Amniotic stem cell (primary cell): ENCODE measurements at places on chromosomes 13 and 19.
A peak's percentile ranks its signal among the peaks of the same experiment; 100 is the strongest.

- no peak for DNase-seq
These were observed 4.7 kb downstream of the IL17D start for GRCh38 chr13:20708216-20708615.

DNA sequence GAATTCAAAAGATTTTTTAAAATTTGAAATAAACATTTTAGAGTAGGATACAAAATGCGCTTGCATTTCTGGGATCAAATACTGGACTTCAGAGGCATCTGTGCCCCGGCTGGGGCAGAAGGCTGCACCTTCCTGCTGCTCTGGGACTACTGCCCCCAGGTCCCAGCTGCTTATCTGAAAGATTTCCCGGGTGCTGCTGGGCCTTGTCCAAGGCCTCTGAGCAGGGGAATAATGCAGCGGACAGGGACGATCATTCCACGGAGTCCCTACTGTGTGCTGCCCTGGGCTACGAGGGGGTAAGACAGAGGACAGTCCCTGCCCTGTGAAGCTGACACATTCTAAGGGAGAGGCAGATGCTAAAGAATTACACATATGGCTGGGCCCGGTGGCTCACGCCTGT is 33.1 kb upstream of the NCCRP1 start:
- DNase-seq: no peak

DNA sequence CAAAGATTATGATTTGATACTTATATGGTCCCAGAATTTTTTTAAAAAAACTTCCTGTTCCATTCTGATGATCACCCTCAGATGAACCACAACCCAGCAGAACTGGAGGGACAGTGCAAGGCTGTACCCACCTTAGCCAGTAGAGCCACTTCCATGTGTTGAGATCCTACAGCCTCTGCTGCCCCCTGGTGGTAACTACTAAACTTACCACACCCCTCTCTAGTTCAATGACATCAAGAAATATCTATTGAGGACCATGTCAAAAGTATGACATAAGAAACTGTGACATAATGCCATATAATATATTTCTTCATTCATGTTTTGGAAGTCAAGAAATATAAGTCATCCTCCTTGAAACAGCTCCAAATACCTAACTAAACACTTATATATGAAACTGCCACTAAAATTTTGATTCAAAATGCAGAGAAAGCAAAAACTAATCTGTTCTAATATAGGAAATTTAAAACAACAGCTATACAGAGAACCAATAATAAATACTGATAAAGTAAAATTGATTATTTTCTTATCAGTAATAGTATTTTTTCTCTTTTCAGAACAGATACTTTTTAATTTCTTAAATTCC is 412.6 kb downstream of the KCTD12 start:
- DNase-seq: peak; percentile 68

GRCh38 chr13:112690283-112690929 is 568 bp downstream of the ATP11A start:
- DNase-seq: no peak

DNA sequence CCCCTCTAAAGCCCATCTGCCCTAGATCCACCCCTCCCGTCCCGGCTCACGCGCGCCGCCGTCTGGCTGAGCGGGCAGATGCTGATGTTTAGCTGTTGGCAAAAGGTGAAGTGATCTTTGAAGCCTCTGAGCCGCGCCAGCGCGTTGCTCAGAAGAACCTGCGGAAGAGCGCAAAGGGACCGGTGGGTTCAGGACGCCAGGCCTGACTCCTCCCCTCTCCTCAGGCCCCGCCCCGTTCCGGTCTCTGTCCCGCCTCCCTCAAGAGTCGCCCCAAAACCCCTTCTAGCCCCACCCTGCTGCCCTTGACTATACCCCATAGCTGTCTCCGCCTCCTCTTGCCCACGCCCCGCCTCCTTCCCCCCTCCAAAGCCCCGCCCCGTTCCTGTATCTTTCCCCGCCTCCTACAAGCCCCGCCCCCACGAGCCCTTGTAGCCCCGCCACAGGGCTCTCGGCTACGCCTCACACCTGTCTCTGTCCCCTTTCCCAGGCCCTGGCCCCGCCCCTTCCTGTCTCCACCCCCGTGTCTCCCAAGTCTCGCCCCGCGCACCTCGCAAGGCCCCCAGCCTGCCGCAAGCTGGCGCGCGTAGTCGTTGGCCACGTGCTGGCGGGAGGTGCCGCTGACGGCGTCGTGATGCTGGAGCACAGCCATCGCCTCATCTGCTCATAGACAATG is 9.5 kb downstream of the MAN2B1 start:
- no peak for DNase-seq

GRCh38 chr13:111282997-111283396 is 37.4 kb upstream of the TEX29 start:
- DNase-seq: no peak

DNA sequence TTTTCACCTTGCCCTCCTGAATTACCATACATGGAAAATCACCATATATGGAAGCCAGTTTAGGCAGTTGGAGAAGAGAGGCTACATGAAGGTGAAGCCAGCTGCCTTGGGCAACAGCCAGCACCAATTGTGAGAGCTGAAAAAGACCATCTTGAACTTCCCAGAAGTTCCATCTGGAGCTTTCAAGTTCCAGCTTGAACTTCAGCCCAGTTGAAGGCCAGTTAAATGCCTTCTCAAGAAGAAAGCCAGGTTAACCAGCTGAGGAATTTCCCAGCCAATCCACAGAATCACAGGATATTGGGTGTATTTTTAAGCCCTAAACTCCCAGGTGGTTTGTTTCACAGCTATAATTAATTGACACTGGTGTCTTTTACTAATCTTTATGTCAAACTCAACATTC is 713.6 kb upstream of the MIR17HG start:
- DNase-seq: no peak

DNA sequence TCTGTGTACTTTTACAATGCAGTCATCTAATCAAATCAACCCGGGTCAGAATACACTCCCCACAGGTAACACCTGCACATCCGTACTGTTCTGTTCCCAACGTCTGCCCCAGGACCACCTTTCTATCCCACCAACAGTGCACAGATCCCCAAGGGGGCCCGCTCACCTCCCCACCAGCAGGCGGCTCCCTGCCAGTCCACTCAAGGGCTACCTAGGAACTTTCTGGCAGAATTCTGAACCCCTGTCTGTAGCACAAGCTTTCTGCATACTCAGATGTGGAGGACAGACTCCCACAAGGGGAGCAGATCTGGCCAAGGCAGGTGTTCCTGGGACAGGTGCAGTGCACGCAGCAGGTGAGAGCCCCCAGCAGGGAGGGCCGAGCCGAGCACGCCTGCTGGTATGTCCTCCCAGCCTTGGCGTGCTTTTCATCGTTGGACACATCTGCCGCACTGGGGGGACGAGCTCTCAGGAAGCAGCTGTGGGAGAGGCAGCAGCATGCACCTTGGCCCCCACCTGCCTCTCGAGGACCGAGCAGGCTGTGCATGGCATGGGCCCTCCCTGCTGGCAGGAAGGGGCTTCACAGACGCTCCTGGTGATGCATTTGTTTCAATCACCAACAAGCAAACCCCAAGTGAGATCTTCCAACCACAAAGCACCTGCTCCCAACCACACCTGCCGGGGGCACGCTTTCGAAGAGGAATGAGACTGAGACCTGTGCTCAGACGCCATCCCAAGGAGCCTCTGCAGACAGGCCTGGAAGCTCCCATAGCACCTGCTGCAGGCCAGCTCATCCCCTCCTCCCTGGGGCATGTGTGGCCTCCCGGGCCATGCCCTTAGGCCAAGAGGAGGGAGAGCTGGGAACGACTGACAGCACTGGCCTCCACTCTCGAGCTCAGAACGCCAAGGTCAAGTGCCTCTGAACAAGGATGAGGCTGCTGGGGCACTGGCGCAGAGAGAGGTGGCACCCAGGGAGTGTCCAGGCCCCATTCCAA is 35.9 kb downstream of the RAB20 start:
- no peak for DNase-seq

GRCh38 chr19:3968556-3969434 is 2.1 kb downstream of the DAPK3 start:
- DNase-seq: peak; percentile 99

DNA sequence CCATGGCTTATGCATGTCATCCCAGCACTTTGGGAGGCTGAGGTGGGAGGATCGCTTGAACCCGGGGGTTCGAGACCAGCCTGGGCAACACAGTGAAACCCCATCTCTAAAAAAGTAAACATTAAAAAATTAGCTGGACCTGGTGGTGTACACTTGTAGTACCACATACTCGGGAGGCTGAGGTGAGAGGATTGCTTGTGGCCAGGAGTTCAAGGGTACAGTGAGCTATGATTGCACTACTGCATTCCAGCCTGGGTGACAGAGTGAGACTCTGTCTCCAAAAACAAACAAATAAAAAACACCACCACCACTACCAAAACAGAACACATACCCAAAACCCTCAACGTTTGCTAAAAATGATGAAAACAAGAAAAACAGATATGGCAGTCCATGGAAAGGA is 15.9 kb downstream of the FBXO17 start:
- DNase-seq: no peak

DNA sequence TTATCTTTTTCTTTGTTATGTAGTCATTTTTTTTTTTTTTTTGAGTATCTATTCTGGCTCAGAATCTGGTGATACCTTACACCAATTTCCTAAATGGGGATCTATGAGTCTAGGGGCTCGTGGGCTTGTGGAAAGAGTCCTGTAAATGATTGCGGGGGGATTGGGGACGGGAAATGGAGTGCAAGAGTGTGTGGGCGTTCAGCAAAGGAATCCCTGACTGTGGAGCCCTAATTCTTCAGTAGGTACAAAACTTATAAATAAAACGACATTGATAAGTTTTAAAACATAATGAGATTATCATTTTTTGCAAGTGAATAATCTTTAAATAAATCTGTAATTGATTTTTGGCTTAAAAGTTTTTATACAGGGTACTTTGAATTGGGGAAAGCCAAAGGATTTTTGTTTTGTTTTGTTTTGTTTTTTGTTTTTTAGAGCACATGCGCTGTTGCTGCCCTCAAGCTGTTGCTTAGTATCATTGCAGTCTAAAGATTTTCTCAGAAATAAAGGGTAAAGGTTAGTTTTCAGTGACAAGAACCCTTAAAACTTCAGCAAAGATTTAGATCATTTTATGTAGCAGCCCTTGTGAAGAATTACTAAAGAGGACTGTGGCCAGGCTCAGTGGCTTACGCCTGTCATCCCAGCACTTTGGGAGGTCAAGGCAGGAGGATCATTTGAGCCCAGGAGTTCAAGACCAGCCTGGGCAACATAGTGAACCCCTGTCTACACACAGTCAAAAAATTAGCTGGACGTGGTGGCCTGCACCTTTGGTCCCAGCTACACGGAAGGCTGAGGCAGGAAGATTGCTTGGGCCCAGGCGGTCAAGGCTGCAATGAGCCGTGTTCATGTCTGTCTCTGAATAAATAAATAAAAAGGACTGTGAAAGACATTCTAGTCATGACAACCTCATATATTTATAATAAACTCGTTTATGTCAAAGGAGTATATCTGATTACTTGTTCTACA is 1.7 kb downstream of the ERCC5 start:
- peak; percentile 1 for DNase-seq

- peak; percentile 89 for DNase-seq
These were observed 128.6 kb downstream of the USP12 start for GRCh38 chr13:27043013-27043412.

- no peak for DNase-seq
These were observed 22.2 kb downstream of the FUZ start for GRCh38 chr19:49790866-49791265.

DNA sequence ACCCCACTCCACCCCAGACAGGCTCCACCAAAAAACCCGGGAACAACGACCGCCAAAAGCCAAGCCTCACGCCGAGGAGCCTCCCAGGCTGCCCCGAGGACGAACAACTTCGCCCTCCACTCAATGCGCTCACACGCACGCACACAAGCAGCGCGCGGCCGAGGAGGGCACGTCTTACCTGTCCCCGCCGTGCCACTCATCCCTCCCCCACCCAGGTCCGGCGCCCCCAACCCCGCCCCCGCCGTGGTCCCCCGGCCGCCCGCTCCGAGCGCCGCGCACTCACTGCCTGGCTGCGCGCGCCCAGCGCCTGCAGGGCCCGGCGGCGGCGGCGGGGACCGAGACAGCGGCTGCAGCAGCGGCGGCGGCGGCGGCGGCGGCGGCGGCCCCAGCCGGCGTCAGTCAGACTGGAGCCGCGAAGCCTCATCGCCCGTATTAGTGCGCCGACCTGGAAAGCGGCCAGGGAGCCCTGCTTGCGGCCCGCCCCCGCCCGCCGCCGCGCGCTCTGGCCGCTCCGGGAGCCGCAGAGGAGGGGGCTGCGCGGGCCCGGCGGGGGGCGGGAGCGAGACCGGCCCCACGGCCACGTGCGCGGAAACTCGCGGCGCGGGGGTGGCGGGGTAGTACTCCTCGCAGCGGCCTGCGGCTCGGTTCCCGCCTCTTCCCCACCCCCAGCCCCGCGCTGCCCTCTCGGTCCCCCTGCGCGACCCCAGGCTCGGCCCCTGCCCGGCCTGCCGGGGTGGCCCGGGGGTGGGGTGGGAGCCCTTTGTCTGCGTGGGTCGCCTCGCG is at the start of gene SMAD9:
Gene SMAD9, minus strand, starts transcription at position 406 of the 783 bp plus-strand sequence. CDS start 40,549 bp downstream, outside the sequence.
- DNase-seq: peak; percentile 32

DNA sequence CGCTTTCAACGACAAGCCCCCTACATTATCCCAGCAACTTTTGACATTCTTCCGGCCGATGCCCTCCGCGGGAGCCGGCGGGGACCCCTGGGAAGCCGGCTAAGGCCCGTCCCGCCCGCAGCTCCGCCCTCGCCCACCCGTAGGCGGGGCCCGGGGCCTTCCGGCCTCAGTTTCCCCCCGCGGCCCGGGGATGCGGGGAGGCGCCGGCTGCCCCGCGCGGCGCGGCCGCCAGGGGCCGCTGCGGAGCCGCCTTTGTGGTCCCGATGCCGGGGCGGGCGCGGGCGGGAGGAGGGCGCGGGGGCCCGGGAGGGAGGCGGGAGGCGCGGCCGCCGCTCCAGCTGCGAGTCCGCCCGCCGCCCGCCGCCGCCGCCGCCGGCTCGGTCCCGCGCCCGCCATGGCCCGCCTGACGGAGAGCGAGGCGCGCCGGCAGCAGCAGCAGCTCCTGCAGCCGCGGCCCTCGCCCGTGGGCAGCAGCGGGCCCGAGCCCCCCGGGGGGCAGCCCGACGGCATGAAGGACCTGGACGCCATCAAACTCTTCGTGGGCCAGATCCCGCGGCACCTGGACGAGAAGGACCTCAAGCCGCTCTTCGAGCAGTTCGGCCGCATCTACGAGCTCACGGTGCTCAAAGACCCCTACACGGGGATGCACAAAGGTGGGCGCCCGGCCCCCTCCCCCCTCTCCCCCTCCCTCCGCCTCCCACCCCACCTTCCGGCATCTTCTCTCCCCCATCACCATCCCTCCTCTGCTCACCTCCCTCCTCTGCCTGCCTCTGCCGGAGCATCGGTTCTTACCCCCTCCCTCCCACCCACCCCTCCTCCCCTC is at the start of gene CELF5:
Gene CELF5, plus strand, starts transcription at position 316 of the 823 bp plus-strand sequence. Its CDS starts 79 bp downstream, at position 395.
- DNase-seq: no peak

GRCh38 chr19:18725841-18726770 is 42.6 kb downstream of the CRTC1 start:
- no peak for DNase-seq

GRCh38 chr13:21615427-21615826 is 11.5 kb upstream of the MICU2 start:
- DNase-seq: no peak
